ENCODE measurements at places on chromosomes 6 and 20. TPM values are rescaled to one million over a fixed set of nuclear protein-coding genes. Genes with fewer than 3 reads are reported as not detected.

PSMB9 gene
- 99.3 TPM for total RNA-seq

CRIP3 gene
- total RNA-seq = not detected

ASIP gene
- total RNA-seq = not detected

PRKN gene
- 0.57 TPM for total RNA-seq

KCNK16 gene
- total RNA-seq = not detected

NNAT gene
- total RNA-seq = not detected

FNDC11 gene
- total RNA-seq = not detected

SLC16A10 gene
- 1.2 TPM for total RNA-seq

CTCFL gene
- 0.06 TPM for total RNA-seq

SLC17A2 gene
- not detected for total RNA-seq

KCNK5 gene
- 5.2 TPM for total RNA-seq

DNAH8 gene
- not detected for total RNA-seq

AURKA gene
- 115 TPM for total RNA-seq

DNA sequence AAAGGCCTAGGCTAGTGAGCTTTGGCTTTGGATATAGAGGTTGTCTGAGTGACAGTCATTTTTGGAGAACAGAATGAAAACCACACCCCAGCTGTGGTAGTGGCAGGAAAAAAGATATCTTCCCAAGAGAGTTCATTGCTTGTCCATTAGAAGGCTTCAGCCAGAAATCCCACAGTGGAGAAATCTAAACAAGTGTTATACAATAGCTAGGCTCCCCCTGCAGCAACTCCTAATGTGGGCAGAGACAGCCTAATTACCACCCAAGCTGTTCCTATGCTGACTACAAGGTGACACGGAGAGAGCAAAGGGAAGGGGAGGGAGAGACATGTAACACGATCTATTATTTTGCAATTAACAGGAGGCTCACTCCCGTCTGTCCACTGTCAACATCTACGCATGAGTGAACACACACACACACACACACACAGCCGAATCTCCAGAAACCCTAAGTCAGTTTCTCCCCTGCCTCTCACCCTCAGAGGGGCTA, 147.5 kb upstream of the TCF21 start:
- DNase-seq = peak; percentile 16

GRCh38 chr6:22072949-22073348, 223.9 kb downstream of the PRL start:
- no peak for DNase-seq

GRCh38 chr6:37456816-37457560, 24.0 kb downstream of the CMTR1 start:
- peak; percentile 83 for DNase-seq

DNA sequence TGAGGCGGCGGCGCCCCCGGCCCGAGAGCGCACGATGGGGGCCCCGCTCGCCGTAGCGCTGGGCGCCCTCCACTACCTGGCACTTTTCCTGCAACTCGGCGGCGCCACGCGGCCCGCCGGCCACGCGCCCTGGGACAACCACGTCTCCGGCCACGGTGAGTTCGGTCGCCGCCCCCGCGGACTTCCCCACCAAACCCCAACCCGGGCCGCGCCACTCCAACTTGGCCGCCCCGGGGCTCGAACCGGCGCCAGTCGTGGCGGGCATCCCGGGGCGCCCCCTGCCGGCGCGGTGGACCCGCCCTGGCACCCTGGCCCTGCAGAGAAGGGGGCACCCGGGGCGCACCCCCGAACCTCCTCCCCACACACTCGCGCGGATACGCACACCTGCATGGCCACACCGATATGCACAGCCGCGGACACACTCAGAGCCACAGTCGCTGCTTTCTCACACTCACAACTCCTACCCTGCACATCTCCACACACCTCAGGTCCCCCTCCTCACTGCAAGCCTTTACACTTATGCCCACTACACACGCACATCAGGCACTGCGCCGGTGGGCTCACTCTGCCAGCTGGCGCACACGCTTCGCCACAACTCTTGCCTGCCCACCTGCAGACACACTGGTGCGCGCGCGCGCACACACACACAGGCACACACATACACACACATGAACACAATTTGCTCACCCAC, 535 bp downstream of the VSTM2L start:
- no peak for DNase-seq

- peak; percentile 54 for DNase-seq
These were observed 99.8 kb downstream of the OPRM1 start for GRCh38 chr6:154138793-154139192.

GRCh38 chr6:164015088-164015484, 600.6 kb downstream of the QKI start:
- DNase-seq = no peak

- peak; percentile 61 for DNase-seq
These were observed 160.1 kb downstream of the C6orf58 start for GRCh38 chr6:127737009-127737486.

DNA sequence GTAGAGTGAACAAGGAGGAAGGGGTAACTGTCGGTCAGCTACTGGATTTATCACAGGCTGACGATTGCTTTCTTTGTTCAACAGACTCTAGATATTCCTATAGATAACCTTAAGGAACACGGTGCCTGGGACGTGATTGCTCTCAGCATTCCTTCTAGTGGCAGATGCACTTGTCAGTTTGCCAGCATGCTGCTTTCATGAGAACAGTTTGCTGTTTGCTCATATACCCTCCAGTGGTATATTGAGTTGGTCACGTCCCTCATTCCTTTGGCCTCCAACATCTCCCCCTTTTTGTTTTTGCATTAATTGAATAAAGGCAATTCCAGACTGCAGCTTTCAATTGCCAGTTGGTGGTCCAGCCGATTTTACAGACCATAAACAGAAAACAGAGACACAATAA, 76.8 kb upstream of the BTN3A2 start:
- no peak for DNase-seq

DNA sequence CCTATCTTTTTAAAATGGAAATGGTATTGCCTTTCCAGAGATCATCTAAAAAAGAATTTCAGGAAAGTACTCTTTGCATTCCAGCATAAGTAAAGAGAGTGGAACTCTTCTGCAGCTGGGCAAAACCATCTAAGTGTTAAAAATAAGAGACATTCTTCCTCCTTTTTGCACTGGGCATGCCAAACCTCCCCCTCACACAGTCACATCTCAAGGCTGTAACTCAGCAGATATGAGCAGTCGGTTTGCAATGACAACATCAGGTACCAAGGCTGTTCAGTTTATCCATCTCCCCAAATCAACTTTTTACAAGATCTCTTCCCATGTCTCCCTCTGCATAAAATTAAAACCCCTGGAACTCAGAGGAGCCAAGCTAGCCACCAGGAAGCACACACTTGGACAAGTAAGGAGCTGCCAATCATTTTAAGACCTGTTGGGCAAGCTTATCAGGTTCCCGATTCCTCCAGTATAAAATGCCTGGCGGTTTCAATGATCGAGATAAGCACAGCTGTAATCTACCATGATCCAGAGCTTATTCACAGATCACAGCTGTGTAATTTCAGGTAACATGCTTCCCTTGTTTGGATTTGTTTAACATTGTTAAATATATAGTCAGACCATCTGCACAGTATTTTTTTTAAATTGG, 23.2 kb downstream of the ID4 start:
- DNase-seq = no peak

GRCh38 chr20:18831830-18832499, 18.4 kb downstream of the SCP2D1 start:
- DNase-seq = peak; percentile 13

Measured in Daoy (cell line).